ENCODE measurements at places on chromosomes 4 and X. TPM values are rescaled to one million over a fixed set of nuclear protein-coding genes. Genes with fewer than 3 reads are reported as not detected.

The NUP62CL gene
- polyA plus RNA-seq, result not detected

GRCh38 chr4:84855774-84856173, 110.7 kb downstream of the WDFY3 start:
- H3K4me1 ChIP-seq, result peaks cover 2% of the 10 kb centered on the region
- no peak for DNase-seq
- H3K36me3 ChIP-seq, result no peaks in the 10 kb centered on the region
- H3K27ac ChIP-seq, result no peak overlapping the region

- no peak for DNase-seq
- no peak overlapping the region for H3K4me3 ChIP-seq
These were observed 81.5 kb downstream of the RCHY1 start for GRCh38 chr4:75432683-75433082.

DNA sequence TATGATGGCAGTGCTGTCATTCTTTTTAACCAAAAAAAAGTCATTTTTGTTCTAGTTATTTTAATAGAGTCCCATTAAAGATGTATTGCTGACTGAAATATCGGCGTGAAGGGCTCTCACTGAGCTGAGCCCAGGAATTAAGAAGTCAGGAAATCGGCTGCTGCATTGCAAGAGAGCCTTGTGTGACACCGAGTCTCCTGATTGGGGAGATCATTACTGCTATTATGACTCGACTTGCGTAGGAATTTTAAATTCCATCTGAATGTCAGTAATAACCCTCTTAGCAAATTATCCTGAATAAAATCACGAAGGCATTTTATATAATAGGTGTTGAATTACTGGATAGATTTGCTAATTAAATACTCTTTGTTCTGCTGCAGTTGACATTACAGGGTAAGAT, 111.5 kb downstream of the POLA1 start:
- no peaks in the 10 kb centered on the region for H3K27me3 ChIP-seq
- H3K27ac ChIP-seq, result no peak overlapping the region
- no peak overlapping the region for H3K4me3 ChIP-seq

DNA sequence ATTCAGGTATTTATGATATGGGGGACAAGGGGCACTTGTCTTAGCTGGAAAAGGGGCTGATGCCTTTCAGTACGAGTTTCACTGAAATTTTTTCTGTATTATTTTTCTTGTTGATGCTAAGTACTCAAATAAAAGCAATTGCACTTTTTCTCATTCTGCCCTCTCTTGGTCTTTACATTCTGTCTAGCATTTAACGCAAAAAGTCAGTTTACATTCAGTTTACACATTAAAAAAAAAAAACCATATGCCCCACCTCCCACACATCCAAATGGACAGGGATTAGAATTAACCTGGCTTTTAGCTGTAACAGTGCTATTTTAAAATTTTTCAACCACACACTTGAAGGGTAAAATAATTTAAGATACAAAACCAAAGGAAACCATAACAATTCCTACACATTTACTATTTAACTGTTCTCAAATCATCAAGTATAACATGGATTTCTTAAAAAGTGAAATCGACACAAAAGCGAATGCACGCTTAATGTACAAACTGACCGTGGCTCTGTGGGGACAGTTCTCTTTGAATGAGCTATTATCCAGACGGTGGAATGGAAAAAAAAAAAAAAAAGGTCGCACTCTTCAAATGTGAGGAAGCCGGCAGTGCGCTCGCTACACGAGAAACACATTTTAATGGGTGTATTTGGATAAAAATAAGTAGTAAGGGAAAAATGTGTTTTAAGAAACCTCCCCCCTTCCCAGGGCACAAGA, 1.4 kb downstream of the AMMECR1 start:
- H3K4me3 ChIP-seq, result peak overlapping the region; percentile 70
- H3K27ac ChIP-seq, result no peak overlapping the region
- no peaks in the 10 kb centered on the region for H3K27me3 ChIP-seq
- H3K36me3 ChIP-seq, result no peaks in the 10 kb centered on the region

All from aorta (tissue), 5 donors.